Endothelial cell of coronary artery (primary cell): ENCODE measurements at places on chromosomes 7 and 10. TPM values are rescaled to one million over a fixed set of nuclear protein-coding genes. Genes with fewer than 3 reads are reported as not detected.

GIMAP1 gene
- 12.9 and 14.3 TPM in 2 replicates for total RNA-seq

ASB4 gene
- not detected in 2 replicates for total RNA-seq

ITPRID1 gene
- total RNA-seq: not detected in 2 replicates

ELOVL3 gene
- 0.09 TPM in 1 of 2 replicates, not detected in the other for total RNA-seq

SEC24C gene
- total RNA-seq: 70.7 and 75.6 TPM in 2 replicates
